ENCODE measurements at places on chromosomes 1 and 21.

DNA sequence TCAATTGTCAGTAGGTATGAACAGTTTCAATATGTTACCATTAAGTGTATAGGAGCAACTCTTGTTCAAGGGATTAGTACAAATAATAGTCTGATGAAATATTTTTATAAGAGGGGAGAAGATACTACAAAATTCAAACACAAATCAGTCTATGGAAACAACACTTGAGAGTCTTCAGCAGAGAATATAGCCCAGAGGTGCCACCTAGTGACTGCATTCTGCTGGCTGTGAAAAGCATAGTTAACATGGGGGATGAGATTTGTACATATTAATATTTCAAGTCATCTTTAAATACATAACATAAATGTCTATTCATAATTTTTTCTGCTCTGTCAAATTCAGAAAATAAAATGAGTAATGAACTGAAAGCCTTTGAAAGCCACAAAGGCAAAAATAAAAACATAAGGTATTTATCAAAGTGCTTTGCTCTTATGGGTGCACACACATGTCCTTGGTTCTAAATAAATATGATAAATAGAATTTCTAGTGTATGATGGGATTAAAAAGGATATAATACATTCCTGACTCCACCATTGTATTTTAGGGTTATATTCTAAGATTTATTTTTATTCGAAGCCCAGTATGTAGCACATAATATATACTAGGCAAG is 440.9 kb upstream of the ZRANB2 start:
- DNase-seq: no peak

- DNase-seq: no peak
Measured at GRCh38 chr21:26297851-26298250, 127.3 kb upstream of the APP start.

DNA sequence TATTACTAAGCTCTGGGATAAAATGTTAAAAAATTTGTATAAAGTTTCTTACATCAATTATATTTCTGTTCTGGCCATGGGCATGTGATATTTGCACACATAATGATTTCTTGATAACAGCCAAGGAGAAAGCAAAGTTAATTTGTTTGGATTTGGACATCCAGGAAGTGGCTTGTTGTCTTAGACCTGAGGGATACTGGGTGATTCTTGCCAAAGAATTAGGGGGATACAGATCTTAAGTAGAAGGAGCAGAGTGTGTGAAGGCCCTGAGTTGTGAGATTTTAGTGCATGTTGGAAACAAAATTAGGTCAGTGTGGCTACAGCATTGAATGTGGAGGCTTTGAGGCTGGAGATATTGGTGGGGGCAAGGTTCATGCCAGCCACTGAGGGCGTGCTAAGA is 65.6 kb downstream of the NCAM2 start:
- no peak for DNase-seq

DNA sequence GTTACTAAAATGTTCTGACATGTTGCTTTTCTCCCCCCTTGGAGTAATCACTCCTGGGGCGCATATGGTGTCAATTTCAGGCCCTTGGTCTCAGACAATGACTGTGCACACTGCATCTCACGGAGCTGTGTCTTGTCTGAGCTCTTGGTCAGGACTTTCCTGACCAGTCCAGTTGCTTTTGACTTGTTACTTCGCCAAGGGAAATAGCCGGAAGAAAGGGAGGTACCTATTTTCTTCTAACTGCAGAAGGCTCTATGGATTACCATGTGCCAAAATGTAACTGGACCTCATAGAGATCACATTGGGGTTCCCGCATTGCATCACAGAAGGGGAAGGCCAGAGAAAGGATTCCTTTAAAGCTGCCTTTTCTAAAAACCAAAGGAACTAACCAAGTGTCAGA is 68.6 kb downstream of the SPAG17 start:
- DNase-seq: no peak

GRCh38 chr21:22125581-22125980 is 1127.4 kb downstream of the NCAM2 start:
- no peak for DNase-seq

GRCh38 chr1:234303231-234303630 is 70.0 kb upstream of the COA6 start:
- DNase-seq: no peak

GRCh38 chr1:20721117-20722061 is 3.6 kb upstream of the KIF17 start:
- no peak for DNase-seq

- DNase-seq: no peak
Measured at GRCh38 chr1:43866201-43866600, 67.4 kb upstream of the ARTN start.

DNA sequence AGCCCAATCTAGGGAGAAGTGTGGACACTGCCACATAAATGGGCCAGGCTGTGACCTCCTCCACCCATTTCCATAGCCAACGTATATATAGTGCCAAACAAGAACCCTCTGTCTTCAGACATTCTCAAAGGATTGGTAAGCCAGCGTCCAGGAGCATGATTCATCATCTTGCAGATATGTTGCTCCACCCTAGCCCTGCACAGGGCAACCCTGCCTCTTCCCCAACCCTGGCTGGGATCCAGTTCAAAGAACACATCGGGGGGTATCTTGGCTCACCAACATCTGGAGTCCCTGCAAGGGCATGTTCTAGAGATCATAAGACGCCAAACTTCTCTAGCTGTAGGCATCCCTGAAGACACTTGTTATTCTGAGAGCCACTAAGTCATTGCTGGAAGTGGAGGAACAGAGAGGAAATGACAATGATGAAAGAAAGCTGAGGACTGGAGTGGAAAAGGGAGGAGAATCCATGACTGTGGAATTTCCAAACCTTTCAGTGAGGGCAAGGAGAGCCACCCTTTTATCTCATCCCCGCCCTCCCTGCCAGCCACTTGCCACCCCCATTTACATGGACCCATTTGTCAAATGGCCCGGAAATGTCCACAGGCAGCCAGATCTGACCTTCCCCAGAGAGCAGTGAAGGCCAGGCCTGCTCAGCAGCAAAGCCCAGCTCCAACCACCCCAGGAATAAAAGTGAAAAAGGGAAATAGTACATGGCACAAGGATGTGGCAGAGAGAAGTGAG is 144.1 kb upstream of the CTTNBP2NL start:
- no peak for DNase-seq

GRCh38 chr1:67647036-67647798 is 37.8 kb upstream of the GADD45A start:
- DNase-seq: no peak

DNA sequence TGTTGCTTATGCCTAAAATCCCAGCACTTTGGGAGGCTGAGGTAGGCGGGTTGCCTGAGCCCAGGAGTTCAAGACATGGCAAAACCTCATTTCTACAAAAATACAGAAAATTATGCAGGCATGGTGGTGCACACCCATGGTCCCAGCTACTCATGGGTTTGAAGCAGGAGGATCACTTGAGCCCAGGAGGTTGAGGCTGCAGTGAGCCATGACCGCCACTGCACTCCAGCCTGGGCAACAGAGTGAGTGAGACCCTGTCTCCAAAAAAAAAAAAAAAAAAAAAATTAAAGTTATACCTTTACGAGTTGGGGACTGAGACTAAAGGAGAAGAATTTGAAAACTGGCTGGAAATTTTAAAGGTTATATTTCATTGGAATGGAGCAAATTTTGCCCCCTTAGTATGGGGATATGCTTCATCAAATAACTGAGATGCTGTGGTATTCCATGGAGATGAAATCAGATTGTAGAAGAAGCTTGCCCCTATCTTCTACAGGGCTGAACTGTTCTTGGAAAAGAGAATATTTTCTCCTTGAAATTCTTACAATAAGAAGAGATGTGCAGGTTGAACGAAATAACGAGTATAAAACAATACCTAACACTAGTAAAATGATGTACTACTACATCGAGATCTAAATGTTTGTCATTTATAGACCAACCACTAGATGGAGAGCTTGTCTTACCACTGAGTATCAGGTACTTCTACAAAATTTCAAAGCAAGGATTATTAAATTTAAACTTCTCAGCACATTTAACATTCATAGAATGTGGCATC is 34.9 kb upstream of the SCYL3 start:
- no peak for DNase-seq

GRCh38 chr1:903721-904271 is 19.9 kb upstream of the SAMD11 start:
- no peak for DNase-seq

GRCh38 chr1:21526441-21526840 is 17.2 kb downstream of the ALPL start:
- no peak for DNase-seq

DNA sequence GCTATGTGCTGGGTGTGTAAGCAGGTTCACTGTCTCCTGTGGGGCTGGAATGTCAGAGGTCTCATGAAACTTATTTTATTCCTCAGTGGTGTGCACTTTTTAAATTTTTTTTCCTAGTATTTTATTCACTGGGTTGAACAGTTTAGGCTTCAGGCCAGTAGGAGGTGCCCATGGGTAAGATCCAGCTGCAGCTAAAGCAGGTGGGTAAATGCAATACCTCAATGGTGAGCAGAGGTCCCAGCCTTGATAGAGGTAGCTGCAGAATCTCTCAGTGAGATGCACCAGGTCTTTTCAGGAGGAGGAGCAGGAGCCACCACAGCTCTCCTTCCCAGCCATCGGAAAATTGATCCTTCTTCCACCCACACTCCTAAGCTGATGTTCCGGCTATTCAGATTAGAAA is 12.6 kb upstream of the OR6N2 start:
- DNase-seq: no peak

GRCh38 chr1:228875741-228876140 is 140.5 kb downstream of the RHOU start:
- no peak for DNase-seq

Data from activated CD8-positive, alpha-beta memory T cell treated with anti-CD3 and anti-CD28 coated beads for 1 hour (primary cell).